Motor neuron (in vitro differentiated cells): ENCODE measurements at places on chromosomes 6 and 20. TPM values are rescaled to one million over a fixed set of nuclear protein-coding genes. Genes with fewer than 3 reads are reported as not detected.

GRCh38 chr20:7503501-7503900, 436.8 kb downstream of the HAO1 start:
- no peak for ATAC-seq

GRCh38 chr6:65116326-65116725, 590.7 kb downstream of the EYS start:
- ATAC-seq = no peak

DNA sequence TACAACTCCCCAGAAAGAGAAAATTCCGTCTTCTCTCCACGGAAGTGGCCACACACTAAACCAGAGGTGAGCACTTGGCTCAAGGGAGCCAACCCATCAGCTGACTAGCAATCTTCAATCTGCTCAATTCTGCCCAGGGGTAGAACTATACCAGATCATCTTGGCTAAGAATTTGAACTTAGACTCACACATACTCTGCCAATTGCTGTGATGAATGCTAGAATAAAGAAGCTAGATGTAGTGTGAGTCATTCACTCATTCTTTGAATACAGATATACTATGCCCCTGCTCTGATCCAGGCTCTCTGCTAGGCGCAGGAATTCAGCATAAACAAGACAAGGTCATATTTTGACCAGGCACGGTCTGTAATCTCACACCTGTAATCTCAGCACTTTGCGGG, 147.9 kb upstream of the SHLD1 start:
- ATAC-seq = peak; percentile 53

Gene SOX18
- total RNA-seq = 0.24 TPM in 1 of 2 replicates, not detected in the other

- no peak for ATAC-seq
Measured at GRCh38 chr6:106247293-106247692, 78.3 kb downstream of the ATG5 start.

- no peak for ATAC-seq
Measured at GRCh38 chr6:32519910-32520258, 10.2 kb downstream of the HLA-DRB5 start.

- ATAC-seq = no peak
Measured at GRCh38 chr6:44779130-44779826, 391.8 kb downstream of the CDC5L start.

Gene COQ3
- total RNA-seq = 5.2 and 5.9 TPM in 2 replicates

- no peak for ATAC-seq
Measured at GRCh38 chr6:115796829-115797228, 263.9 kb downstream of the FRK start.

DNA sequence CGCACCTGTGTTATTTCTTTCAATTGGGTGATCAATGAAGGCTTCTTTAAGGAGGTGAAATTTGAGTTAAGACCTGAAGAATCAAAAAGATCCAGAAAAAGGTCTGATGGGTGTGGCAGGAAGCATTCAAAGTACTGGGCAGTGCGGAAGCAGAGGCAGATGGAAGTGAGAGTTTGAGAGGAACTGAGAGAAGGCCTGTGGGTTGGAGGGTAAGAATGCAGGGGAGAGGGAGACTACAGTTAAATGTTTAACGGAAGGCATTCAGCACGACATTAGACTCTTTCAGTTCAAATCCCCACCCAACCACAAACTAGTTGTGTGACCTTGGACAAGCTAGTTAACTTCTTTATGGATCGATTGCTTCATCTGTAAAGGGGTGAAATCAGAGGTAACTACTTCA, 50.5 kb upstream of the GCM1 start:
- ATAC-seq = no peak

Gene CCDC167
- 97.2 and 98.3 TPM in 2 replicates for total RNA-seq

DNA sequence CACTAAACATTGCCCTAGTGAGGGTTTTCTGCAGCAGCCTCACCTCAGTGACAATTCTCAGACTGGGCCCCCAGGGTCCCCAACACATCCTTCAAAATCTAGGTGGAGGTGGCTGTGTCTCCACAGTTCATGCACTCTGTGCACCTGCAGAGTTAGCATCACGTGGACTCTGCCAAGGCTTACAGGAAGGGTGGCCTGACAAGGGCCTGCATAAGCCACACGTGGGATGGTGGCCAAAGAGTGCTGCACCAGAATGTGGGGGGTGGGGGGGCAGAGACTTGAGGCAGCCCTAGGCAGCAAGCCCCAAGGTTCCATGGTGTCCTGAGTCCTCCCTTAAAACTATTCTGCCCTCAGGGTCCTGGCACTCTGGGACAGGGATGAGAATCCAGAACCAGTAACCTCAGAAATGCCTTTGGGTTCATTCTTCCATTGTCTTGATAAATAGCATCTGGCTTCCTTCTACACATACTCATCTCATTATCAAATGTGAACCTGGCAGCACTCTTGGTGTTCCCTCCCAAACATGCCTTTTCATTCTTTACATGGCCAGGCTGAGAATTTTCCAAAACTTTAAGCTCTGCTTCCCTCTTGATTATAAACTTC, 1.6 kb upstream of the SERPINB1 start:
- ATAC-seq = no peak

Gene TSHZ2
- 41.6 and 59.9 TPM in 2 replicates for total RNA-seq

Gene RIPOR3
- total RNA-seq = 8.6 and 13.0 TPM in 2 replicates

GRCh38 chr20:45080867-45081624, 19.9 kb downstream of the KCNS1 start:
- ATAC-seq = no peak

- peak; percentile 86 for ATAC-seq
Measured at GRCh38 chr6:44151348-44152108, 7.1 kb upstream of the CAPN11 start.

GRCh38 chr20:43971267-43971666, 56.6 kb downstream of the TOX2 start:
- ATAC-seq = peak; percentile 52

Gene TOMM34
- 20.1 and 28.0 TPM in 2 replicates for total RNA-seq

DNA sequence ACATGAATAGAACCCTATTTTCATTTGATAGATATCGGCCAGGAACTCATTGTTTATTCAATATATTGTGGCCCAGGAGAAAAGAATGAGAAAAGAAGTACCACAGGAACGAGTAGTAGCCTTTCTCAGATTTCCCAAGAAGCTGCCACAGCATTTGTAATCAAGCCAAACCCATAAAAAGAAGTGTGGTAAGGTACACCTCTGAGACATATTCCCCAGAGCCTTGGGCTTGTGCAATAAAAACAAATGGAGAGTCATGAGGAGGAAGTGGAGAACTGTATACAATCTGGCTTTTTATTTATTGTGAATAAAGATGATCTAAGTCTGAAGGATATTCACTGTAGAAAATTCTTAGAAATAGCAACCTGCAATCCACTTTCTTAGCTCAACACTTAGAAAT, 36.7 kb downstream of the KIF6 start:
- ATAC-seq = no peak

- ATAC-seq = peak; percentile 33
Measured at GRCh38 chr6:39882531-39882899, 51.7 kb downstream of the MOCS1 start.

- ATAC-seq = no peak
Measured at GRCh38 chr6:118456982-118457381, 91.1 kb upstream of the PLN start.
